ENCODE measurements at places on chromosomes 6 and 20.

- no peak for DNase-seq
Measured at GRCh38 chr6:105192707-105193465, 13.1 kb upstream of the POPDC3 start.

DNA sequence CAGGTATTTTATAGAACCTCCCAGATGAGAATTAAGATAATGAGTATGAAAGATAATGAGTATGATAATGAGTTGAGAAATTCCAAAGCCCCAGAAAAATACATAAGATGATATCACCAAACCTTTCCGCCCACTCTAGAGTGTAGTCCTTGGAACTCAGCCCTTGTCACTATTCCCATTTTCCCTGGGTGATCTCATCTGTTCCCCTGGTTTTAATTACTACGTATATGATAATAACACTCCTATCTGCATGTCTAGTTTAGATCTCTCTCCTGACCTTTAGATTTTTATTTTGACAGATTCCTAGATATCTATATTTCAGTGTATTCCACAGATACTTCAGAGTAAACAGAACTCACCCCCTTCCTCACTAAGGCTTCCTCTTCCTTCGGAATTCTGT, 51.0 kb upstream of the ASIP start:
- DNase-seq: no peak

- DNase-seq: no peak
Measured at GRCh38 chr20:12717061-12717460, 291.7 kb upstream of the SPTLC3 start.

DNA sequence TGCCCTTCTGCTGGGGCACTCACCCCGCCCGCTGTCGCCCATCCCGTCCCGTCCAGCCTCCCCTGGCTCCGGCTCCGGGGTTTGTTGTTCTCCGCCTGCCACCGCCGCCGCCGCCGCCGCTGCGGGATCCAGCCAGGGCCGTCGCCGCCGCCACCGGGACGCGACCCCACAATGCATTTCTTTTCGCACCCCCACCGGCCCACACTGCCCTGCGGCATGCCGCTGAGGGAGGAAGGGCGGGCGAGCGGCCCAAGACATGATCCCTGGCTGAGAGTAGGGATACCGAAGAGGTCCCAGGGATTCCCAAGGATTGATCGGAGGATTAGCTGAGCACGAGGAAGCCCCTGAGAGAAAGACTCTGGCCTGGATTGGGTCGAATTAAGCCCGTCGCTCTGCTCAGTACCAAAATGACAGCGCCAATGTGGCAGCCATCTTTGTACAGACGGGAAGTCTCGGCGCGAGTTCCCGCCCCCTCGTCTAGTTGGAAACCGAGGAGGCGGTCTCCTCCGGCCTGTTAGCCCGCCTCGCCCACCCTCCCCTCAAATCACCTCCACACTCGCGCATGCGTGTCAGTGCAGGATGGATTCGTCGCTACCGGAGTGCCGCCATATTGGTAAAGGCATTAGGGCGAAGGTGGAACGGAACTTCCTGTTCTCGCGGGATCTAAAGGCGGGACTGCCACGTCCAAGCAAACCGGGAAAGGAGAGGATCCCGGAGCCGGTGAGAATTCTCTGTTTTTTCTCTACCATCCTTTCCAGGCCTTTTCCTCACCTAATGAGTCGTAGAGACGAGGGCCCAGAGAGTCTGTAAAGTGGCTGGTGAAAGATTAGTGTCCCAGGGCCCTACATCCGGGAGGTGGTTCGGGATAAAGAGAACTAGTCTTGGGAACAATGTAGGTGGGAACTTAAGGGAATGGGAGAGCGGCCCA, at the start of the genes RXRB and SLC39A7:
Gene RXRB (minus strand): TSS at position 447 of the 928 bp plus-strand sequence. CDS start 189 bp downstream, at position 258.
Gene SLC39A7 (plus strand): TSS at position 649 of the 928 bp plus-strand sequence. CDS start 379 bp downstream, outside the sequence.
- DNase-seq: peak; percentile 93

DNA sequence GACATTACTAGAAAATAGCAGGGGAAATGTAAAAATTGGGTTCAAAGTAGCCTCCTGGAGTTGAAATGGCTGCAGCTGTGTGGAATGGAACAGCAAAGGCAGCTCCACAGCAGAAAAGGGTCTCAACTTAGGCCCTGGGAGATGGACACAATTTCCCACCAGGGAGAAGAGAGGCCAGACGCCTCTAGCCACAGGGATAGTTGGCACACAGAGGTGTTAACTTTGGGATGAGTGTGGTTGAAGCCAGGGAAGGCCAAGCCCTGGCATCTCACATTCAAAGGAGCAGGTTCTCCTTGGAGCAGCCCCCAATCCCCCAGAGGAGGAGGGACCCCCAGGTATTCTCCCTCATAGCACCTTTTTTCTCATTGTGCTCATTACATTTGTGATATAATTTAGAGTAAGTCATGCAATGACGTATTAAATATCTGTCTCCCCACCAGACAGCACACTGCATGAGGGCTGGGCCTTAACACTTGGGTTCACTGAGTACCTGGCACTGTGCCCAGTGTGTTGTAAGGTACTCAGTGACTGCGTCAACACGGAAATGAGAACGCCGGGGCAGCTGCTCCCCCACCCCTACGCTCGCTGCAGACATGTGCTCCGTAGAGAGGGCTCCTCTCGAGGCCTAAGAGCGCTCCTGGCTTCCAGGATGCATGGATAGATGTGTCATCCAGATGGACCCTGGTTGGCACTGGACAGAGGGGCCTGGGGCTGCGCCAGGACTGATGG, 76.0 kb upstream of the CD93 start:
- DNase-seq: no peak

DNA sequence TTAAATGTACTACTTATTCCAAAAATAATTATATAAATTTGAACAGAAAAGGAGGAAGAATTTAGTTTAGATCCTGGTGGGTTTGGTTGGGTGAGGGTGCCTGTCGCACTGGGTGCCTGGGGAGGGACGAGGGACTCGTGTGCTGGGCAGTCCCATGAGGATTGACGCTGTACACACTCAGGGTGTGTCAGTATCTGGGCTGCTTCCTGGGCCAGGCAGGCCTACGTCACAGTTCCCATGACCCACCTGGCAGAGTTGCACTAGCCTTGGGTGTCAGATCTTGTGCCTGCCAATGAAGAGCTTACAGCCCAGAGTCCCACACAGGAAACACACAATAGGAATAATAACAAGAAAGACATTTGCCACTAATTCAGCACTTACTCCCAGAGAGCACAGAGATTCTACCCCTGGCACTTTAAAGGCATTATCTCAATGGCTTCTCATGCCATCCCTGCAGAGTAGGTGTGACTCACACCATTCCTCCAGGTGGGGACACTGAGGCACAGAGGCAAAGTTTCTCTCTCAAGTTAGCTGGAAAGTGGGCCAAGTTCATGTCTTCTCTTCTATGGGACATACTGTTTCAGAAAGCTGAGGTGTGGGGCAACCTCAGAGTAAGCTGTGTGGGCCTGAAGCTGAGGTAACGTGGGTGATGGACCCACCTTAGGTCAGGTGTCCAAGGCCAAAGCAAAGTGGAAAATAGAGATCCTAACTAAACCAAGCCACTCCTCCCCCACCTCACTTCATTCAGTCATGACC, 1.3 kb upstream of the SDCBP2 start:
- no peak for DNase-seq

GRCh38 chr20:56249244-56249955, 868 bp downstream of the MC3R start:
- DNase-seq: peak; percentile 31

- DNase-seq: no peak
Measured at GRCh38 chr6:100311707-100312251, 152.9 kb downstream of the SIM1 start.

GRCh38 chr20:5991623-5992441, 41.4 kb downstream of the MCM8 start:
- no peak for DNase-seq

GRCh38 chr6:108302386-108302785, 7.5 kb downstream of the AFG1L start:
- no peak for DNase-seq

- no peak for DNase-seq
Measured at GRCh38 chr6:27951040-27951439, 6.0 kb upstream of the OR2B6 start.

DNA sequence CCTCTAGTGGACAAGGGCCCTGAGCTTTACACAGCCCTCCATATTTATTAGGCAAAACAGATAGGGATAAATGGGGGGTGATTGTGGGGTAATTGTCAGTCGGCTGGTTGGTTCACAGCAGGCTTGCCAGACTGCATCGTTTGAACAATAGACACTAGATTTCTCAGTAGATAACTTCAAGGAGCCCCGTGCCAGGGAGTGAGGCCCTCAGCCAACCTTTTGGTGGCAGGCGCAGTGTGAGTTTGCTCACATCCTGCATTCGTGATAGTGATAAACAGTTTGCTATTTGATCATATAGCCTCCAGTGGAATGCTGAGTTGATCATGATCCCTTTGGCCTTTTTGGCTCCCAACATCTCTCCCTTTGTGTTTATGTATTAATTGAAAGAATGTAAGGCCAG, 3.6 kb upstream of the ABHD12 start:
- DNase-seq: no peak

DNA sequence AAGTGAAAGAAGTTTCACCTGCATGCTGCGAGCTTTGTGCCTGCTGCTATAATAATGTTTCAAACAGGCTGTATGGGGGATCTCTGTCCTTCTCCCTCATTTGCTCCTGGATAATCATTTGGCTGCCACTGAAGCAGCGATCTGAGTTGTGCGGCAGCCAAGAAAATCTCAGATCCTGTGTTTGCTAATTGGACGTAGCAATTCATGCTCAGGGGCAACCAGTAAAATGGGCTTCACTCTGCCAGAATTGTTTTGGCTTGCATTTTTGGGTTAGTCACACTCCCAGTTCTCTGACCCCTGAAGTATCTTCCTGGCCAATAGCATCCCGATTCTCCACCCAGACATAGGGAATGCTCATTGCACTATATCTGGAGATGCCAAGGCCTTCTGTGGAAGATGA, 13.7 kb upstream of the STXBP5 start:
- no peak for DNase-seq

DNA sequence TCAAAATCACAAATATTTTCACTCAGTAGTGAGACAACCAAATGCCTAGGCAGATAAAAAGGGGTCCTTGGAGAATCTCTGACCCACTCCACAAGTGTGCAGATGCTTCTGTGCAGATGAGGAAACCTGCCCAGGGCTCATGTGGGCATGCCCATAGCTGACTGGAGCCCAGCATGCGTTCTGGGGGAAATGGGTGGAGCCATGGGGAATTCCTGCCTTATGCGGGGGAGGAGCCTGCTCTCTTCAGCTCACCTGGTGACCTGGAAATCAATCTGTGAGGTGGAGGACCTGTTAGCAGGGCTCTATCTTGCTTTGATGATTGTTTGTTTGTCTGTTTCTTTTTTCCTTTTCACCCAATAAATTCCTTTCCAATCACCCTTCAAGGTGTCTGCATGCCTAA, 23.4 kb upstream of the PLN start:
- no peak for DNase-seq

- DNase-seq: no peak
Measured at GRCh38 chr6:72740135-72740534, 118.3 kb downstream of the KCNQ5 start.

DNA sequence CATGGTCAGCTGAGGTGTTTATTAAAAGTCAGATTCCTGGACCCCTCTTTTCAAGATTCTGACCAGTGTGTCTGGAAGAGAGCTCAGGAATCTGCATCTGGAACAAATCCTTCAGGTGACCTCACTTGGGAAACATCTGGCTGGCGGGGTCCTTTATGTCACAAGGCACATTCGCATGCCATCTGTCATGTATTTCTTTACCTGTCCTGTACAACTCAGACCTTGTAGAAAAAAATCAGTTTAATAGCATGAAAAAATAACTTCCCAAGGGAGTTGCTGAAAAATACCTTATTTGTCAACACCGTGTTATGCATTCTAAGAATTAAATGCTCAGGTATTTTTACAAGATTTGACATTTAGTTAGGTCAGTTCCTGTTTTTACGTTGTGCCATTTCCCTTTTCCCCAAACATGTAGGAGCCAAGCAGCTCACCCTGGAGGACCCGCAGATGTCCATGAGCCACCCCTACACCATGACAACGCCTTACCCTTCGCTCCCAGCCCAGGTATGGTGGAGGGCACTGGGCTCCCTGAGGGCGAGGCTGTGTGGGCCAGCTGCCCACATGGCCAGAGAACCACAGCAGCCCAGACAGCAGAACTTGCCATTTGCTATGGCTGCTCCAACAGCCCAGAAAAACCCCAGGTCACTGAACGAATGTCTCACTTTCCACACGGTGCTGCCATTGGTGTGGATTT, 4.0 kb downstream of the IRF4 start:
- no peak for DNase-seq

DNA sequence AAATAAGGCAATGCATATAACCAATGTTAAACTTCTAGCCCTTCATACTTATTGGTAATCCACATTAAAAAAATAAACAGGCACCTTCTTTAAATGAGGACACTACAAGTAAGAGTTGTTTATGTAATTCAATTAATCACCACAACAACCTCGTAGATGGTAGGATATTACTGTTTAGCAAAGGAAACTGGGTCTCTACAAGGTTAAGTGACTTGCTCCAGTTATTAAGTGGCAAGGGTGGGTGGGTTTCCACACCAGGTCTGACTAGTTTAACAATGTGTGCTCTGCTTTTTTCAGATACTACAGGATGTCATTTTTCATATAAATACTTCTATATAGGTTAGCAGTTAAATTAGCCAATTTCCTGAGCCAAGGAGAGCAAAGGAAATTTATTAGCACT, 129.1 kb downstream of the MAN1A1 start:
- no peak for DNase-seq

GRCh38 chr20:53949319-53949839, 121.0 kb downstream of the BCAS1 start:
- DNase-seq: peak; percentile 66

DNA sequence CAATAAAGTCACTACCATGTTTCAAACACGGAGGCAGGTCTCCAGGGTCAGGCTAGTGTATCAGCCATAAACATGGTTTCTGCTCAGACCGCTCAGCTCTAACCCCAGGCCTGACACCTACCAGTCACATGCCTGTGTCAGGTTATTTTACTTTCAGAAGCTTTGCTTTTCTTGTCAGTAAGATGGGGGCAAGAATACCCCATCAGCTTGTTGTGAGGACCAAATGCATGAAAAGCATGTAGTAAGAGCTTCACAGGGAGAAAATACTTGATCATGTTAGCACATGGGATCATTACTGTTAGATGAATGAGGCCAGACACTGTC, 65.2 kb upstream of the PIM1 start:
- no peak for DNase-seq

- DNase-seq: no peak
Measured at GRCh38 chr6:73079611-73079955, 145.7 kb downstream of the KHDC1L start.

DNA sequence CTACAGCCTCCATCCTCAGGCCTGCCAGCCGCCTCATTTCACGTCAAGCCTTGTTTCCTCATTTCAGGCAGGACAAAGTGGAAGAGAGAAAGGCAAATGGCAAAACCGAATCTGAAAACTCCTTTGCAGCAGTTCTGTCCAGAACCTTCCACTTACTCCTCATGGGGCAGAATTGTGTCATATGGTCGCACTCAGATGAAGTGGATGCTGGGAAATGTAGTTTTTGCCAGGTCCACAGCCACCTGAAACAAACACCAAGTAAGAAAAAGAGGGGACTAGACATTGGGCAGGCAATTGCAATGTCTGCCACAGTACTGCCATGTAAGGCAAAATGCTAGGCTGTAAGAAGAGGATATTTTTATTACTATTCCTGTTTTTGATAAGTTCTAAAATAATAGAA, 44.9 kb downstream of the ISM1 start:
- DNase-seq: no peak

- DNase-seq: no peak
Measured at GRCh38 chr6:90216072-90216977, 80.3 kb downstream of the BACH2 start.

All from activated CD4-positive, CD25-positive, alpha-beta regulatory T cell treated with anti-CD3 and anti-CD28 coated beads, Interleukin-2, amount 50 U/mL, for 72 hours (primary cell).